Right renal cortex interstitium (tissue), 3 donors: ENCODE measurements at places on chromosomes 3 and 15. TPM values are rescaled to one million over a fixed set of nuclear protein-coding genes. Genes with fewer than 3 reads are reported as not detected.

The THSD4 gene
- 33.2 TPM for polyA plus RNA-seq

- no peak for DNase-seq
Measured at GRCh38 chr3:153614563-153614962, 452.5 kb downstream of the RAP2B start.

GRCh38 chr15:68802373-68802772, 18.3 kb downstream of the ANP32A start:
- no peak for DNase-seq

DNA sequence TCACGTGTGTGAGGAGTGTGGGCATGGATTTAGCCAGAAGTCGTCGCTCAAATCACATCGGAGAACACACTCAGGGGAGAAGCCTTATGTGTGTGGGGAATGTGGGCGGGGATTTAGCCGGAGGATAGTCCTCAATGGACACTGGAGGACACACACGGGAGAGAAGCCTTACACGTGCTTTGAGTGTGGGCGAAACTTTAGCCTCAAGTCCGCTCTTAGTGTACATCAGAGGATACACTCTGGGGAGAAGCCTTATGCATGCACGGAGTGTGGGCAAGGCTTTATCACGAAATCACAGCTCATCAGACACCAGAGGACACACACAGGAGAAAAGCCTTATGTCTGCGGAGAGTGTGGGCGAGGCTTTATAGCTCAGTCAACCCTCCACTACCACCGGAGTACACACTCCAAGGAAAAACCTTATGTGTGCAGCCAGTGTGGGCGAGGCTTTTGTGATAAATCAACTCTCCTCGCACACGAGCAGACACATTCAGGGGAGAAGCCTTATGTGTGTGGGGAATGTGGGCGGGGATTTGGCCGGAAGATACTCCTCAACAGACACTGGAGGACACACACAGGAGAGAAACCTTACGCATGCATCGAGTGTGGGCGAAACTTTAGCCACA, 28.1 kb downstream of the ZNF589 start:
- DNase-seq: no peak
